ENCODE measurements at places on chromosomes 13 and 19.

DNA sequence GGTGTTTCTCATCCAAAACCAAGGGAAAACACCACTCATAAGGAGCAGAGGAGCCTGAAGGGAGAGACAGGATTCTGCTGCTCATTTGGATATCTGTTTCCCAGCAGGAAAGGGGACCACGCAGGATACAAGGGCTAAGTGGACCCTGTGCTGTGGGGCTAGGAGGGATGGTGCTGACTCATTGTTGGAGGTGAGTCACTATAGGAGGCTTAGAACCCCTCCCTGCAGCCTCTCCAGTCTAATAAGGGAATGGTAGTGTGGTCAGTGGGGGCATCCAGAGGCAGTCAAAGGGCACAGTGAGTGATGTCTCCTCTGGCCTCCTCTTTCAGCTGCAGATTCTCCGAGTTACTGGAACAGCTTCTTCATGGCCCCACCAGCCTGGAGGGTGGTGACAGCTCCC, 442.3 kb downstream of the TUBA3C start:
- no peak for DNase-seq

DNA sequence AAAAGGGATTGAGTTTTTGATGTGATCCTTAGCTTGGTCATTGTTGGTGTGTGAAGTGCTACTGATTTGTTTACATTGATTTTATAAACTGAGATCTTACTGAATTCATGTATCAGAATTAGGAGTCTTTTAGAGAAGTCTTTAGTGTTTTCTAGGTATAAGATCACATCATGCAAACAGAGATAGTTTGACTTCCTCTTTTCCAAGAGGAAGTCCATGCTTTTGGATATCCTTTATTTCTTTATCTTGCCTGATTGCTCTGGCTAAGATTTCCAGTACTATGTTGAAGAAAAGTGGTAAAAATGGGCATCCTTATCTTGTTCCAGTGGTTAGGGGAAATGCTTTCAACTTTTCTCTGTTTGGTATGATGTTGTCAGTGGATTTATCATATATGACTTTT, 561.2 kb upstream of the SLITRK1 start:
- no peak for DNase-seq

GRCh38 chr19:45363861-45364459, 6.4 kb downstream of the ERCC2 start:
- DNase-seq = no peak

DNA sequence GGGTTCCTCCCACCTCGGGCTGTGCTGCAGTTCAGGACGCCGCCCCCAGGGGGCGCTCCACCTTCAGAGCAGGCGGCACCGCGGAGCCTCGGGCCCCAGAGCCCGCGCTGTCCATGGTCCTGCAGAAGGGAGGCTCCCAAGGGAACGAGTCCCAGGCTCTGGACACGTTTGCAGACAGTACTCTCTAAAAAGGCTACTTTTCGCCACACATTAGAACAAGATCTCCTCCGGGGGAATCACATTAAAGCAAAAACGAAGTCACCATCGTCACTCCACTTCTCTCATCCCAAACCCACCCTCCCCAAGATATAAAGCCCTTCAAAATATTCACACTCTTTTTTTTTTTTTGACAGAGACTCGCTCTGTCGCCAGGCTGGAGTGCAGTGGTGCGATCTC, 4.6 kb upstream of the SIGLEC10 start:
- DNase-seq = peak; percentile 91

DNA sequence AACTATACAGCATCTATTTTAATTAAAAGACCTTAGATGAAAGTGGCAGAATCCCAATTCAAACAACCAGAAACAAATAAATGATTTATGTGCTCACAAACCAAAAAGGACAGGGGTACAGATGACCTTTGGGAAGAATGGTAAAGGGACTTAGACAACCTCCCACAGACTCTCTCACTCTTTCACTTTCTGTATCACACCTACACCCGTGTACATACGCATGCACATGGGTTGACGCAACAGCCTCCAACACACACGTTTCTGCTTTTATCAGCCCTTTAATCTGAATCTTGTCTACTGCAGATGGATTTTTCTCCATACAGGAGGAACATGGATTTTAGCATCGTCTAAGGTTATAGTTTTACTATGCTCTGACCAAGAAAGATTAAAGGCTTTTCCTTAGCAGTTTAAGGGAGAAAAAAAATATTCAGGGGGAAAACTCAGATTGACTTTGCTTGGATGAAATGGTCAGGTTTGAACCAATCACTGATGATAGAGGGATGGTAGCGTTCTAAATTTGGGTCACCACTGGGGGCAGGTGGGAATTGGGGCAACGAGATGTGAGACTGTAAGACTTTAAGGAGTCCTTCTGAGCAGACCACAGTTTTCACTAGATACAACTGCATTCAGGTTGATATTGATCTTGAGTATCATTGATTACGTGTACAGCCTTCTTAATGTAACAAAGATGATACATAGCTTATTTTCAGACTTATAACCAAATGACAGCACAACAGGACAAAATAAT, 166.1 kb downstream of the ITGBL1 start:
- no peak for DNase-seq

- DNase-seq = no peak
These were observed 1063.8 kb downstream of the EFNB2 start for GRCh38 chr13:105471673-105472072.

GRCh38 chr19:5575590-5575989, 7.8 kb upstream of the TINCR start:
- DNase-seq = no peak

- no peak for DNase-seq
These were observed 149.2 kb downstream of the MIPEP start for GRCh38 chr13:23740002-23740401.

DNA sequence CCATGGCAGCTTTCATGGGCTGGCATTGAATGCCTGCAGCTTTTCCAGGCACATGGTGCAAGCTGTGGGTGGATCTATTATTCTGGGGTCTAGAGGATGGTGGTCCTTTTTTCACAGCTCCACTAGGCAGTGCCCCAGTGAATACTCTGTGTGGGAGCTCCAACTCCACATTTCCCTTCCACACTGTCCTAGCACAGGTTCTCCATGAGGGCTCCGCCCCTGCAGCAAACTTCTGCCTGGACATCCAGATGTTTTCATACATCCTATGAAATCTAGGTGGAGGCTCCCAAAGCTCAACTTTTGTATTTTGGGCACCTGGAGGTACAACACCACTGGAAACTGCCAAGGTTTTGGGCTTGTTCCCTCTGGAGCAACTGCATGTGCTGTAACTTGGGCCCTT, 450.6 kb downstream of the LMO7 start:
- no peak for DNase-seq

DNA sequence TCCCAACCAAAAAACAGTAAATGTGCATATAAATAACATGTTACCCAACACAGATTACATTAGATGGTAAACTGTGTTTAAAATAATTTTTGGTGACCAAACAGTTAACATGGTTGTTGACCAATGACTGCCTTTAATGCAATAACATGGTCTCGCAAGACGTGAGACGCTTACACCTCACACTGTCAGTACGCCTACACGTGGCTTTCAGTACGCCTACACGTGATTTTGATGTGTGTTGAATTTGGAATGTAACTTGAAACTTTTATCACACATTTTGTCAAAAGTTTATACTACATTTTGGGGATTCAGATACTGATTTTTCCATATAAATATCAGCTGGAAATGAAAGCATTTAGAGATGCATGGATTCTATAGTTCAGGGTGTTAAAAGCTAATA, 32.0 kb downstream of the SLC7A9 start:
- DNase-seq = no peak

- no peak for DNase-seq
These were observed 3.7 kb upstream of the ARHGEF7 start for GRCh38 chr13:111111376-111111937.

- DNase-seq = no peak
These were observed 195.7 kb downstream of the PDS5B start for GRCh38 chr13:32781906-32782305.

DNA sequence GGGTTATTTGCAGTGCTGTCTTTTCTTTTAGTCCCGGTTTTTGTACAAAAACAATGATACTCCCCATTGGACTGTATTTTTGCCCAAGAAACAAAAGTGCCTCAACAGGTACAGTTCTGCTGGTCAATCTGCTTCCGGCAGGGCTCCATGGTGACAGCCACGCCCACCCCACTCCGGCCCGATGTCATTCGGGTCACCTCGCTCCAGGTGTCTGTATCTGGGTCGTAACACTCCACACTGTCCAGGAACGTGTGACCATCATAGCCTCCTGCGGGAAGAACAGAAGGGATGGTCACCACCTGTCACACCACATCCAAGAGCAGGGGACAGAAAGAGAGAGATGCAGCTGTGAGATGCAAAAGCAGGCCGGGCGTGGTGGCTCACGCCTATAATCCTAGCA, 16.6 kb downstream of the KEAP1 start:
- DNase-seq = no peak

GRCh38 chr13:42985312-42986175, 6.5 kb downstream of the EPSTI1 start:
- peak; percentile 50 for DNase-seq

GRCh38 chr19:2578901-2579677, 103.2 kb downstream of the GADD45B start:
- DNase-seq = peak; percentile 95

- no peak for DNase-seq
These were observed 10.5 kb downstream of the DAZAP1 start for GRCh38 chr19:1417681-1418495.

- DNase-seq = no peak
These were observed 7.3 kb downstream of the RASAL3 start for GRCh38 chr19:15456871-15457700.

- DNase-seq = no peak
These were observed 391.7 kb upstream of the HTR2A start for GRCh38 chr13:47288546-47288945.

DNA sequence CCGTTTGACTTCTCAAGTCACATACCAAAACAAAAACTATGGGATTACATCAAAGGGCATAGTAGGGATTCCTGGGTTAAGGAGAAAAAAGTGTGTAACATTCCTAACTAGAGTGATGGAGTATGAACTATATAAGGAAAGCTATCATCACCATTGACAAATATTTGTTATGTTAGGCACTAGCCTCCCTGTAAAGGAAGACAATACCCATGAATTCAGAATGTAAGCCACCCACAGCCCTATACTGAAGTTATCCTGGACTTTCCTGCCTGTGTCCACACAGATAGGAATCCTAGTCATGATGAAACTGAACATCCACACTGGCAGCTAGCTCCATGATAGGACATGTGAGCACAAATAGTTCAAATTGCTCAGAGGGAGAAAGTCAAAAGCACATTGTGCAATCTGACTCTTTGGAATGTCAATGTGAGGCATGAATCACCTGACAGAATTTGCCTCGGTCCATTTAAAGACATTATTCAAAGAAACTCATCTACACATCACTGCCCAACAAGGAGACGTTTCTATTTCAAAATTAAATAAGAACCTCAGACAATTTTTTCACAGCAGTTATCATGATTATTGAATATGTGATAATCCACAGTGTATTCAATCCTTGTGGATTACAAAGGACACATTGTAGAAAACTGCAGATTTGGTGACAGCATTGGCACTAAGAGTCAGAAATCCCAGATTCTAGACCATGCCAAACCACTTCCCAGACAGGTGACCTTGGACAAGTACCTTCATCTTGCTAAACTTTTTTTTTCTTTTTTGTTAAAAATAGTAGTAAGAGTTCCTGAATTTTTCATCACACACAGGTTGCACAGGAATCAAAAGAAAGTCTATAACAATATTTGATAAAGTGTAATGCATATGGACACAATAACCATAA, 529.3 kb downstream of the IRS2 start:
- DNase-seq = no peak

DNA sequence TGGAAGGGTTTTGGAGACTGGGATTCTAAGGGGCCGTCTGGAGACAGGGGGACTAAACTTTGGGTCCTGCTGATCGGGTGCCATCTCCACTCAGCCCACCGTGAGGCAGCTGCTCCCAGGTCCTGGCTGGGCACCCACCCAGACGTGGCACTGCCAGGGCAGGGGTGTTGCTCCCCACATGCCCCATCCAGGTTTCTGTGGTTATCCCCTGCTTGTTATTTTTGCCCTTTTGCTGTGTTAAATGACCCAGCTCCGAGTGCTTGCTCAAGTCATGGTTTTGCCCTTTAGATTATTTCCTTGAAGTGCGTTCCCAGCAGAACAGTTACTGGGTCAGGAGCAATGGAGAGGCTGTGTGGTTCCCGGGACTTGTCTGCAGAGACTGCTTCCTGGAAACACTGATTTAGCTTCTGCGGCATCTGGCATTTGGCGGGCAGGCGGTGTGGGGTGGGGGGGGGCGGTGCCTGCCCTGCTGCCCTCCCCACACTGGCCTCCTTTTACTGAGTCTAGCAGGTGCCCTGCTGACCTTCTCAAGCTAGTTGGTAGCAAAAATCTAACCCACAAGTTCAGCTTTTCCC, 1.9 kb downstream of the RAB11B start:
- DNase-seq = peak; percentile 64

DNA sequence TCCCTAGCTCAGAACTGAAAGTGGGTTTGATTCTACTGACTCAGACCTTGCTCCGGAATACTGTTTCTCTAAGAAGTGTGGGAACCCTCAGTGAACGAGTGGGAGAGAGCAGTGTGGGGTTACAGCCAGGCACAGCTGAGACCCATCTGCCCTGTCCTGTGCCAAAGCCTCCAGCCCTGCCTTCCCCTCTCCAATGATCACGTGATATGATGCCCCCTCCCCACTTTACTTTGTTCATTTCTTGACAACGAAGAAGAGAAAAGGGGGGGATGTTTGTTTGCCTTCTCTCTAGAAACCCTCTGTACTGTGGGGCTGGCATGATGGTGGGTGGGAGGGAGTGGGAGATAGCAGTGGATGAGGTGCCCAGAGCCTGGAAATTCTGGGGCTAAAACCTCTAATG, 96.0 kb downstream of the RNASEH2B start:
- no peak for DNase-seq

- no peak for DNase-seq
These were observed 37.2 kb upstream of the ATP11A start for GRCh38 chr13:112652512-112653070.

DNA sequence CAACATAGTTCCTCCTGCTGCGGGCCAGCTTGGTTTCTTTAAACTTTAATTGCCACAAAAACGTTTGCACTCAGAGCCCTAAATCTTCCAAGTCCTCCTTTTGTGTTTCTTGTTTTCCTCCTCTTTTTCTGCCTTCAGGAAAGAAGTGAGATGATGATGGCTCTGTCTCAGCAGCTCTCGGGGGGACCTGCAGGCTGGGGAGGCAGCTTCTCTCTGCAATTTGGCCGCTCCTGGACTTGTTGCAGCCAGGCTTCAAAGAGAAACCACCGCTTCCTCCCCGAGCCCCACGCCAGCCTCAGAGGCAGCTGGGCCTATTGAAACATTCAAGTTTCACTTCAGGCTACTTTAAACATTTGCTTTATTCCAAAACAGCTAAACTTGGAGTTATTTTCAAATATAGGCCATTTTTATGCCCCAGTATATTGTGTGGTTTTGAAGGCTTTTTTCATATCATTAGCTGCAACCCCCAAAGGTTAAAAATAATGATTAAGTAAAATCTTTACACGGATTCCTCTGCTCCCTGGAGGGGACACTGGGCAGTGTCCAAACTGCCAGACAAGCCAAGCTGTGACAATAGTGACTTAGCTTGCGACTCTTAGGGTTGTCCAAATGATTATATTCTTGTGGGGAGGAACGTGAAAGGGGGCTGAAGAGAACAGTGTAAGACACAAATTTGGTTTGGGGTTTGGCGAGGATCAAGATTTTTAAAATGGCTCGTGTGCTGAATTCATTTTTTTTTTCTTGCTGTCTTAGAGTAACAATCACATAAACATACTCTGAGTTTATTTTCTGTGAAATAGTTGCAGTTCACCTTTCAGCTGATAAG, 330.8 kb downstream of the DLEU7 start:
- peak; percentile 84 for DNase-seq
